ENCODE measurements at places on chromosomes 1 and 21. TPM values are rescaled to one million over a fixed set of nuclear protein-coding genes. Genes with fewer than 3 reads are reported as not detected.

DNA sequence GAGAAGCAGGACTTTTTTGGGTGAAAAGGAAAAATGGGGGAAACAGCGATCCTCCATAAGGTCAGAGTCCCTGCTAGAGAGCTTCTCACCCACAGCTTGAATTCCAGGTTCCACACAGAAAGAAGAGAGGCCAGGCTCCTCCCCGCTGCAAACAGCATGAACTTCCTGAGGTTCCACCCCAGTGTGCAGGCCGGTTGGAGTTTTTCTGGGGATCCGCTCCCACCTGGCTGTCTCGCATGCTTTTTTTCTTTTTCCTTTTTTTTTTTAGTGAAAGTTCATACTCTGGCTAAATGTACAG is 595.1 kb upstream of the ZP4 start:
- no peak for DNase-seq

DNA sequence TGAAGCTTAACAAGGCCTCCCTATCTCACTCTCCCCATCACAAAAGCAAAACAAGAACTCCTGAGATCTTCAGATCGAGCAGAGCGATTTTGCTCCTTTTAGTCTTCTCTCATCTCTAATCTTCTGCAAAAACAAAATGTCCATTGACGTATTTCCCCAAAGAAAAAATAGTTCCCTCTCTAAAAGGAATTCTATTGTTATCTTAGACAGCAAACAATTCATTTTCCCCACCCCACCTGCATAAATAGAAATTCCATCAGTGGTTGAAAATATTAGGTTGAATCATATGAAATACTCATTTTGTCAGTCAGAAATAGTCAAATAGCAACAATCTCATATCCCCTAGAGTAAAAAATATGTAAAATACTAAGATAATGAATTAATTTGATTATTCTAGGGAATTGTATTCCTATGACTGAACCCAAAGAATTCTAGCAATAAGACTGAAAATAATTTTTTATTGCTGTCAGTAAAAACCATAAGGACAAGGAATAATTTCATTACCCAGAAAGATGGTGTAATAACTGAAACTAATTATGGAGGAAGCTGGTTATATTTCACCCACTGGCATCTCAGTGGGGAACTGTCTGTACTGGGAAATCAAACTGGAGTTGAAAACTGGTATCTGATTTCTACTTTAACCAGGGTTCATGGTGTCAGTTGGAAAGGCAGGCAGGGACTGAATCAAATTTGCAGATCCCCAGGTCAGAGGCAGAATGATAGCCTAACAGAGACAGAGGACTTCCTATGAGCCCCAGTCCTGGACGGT is 51.3 kb downstream of the RHOU start:
- no peak for DNase-seq

GRCh38 chr1:111467865-111468716 is 5.7 kb upstream of the C1orf162 start:
- no peak for DNase-seq

- DNase-seq: no peak
Observed at GRCh38 chr1:212109728-212110127, 74.2 kb downstream of the DTL start.

GRCh38 chr1:167360120-167360519 is 139.4 kb downstream of the POU2F1 start:
- no peak for DNase-seq

DNA sequence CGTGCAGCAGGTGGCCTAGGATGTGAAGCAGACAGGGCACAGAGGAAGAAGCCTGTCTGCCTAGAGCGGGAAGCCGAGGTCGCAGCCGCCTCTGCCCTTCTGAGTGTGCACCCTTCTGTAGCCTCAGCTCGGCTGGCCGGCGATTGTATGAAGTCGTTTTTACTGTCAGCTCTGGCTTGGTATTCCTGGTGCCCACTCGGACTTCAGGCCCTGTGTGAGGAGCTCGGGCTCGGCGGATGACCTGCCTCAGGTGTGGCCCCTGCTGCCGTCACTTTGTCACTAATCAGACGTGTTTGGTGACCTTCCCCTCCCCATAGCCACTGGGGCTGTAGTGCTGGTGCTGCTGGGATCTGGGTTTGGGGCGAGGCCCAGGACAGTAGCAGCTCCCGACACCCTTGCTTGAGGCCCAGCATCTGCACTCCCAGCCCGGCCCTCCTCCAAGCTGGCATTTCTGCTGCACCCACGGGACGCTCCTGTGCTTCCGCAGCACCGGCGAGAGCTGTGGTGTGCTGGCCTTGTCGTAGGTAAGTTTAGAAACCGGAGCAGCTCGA is 18.1 kb downstream of the SLX9 start:
- DNase-seq: no peak

The KANK4 gene
- not detected for total RNA-seq

The ITLN2 gene
- total RNA-seq: 37.0 TPM
